A172 (cell line): ENCODE measurements at places on chromosomes 2 and 18. TPM values are rescaled to one million over a fixed set of nuclear protein-coding genes. Genes with fewer than 3 reads are reported as not detected.

The RGPD4 gene
- total RNA-seq = not detected in 2 replicates

The NEU2 gene
- total RNA-seq = not detected in 2 replicates

The ACMSD gene
- total RNA-seq = not detected in 2 replicates

The DSG2 gene
- total RNA-seq = 51.7 and 55.3 TPM in 2 replicates

The LANCL1 gene
- total RNA-seq = 60.2 and 71.0 TPM in 2 replicates

The KYNU gene
- 1.4 and 3.9 TPM in 2 replicates for total RNA-seq

DNA sequence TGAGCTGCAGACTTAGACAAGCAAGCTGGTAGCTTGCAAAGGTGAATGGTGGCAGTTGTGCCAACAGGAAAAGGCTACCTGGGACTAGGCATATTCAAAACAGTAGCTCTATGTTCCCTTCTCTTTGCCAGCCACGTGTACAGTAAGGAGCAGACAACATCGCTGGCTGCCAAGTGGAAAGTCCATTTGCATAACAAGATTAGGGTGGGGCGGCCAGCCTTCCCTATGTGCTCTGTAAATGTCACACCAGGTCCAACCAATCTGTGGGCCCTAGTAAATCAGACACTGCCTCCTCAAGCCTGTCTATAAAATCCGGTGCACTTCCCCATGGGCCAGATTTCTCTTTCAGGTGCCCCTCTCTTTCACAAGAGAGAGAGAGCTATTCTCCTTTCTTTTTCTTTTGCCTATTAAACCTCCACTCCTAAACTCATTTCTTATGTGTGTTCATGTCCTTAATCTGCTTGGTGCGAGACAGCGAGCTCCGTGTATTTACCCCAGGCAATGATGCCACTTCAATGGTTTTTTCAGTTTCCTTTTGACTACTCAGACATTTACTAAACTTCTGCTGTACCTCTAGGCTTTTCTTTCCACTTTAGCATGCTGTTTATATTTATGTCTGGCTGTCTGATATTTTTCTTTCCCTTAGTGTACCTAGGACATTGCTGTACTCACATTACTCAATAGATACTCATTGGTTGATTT is 297.4 kb upstream of the GCFC2 start:
- no peak for DNase-seq

GRCh38 chr2:33129263-33130053 is 182.7 kb downstream of the LTBP1 start:
- DNase-seq = no peak

GRCh38 chr2:224069172-224069571 is 30.1 kb upstream of the SERPINE2 start:
- peak; percentile 34 for DNase-seq

DNA sequence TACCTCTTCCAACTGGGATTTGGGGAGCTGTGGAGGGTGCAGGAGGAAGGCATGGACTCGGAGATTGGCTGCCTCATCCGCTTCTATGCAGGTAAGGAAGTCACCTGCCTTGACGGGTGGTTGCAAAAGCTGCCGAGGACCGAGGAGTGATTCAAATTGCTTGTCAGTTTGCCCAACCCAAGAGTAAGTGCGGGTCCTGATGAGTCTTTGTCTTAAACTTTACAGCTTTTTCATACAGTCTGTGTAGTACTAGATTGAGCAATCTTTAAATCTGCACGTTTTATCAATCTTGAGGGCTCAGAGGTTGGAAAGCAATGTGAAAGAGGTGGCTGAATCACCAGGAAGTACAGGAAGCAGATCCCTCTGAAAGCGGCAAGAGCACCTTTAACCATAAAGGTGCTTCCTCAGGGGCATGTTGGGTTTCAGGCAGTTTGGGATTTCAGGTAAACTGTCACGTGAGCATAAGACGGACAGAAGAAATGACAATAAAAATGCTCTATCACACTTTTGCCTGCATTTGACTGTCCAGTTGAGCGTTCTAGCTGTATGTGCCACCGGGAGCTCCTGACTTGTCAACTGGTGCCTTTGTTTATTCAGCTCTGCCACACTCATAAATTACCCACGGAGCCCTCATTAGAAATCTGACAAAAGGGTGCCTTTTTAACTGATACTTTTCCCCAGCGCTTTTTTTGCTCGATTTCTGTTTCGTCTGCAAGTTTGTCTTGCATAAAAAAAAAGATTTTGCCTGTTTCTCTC is 2.0 kb downstream of the PHLPP1 start:
- peak; percentile 21 for DNase-seq

GRCh38 chr2:66929632-66930338 is 467.3 kb upstream of the ETAA1 start:
- DNase-seq = peak; percentile 46

GRCh38 chr2:128314348-128315121 is 4.1 kb downstream of the HS6ST1 start:
- no peak for DNase-seq

DNA sequence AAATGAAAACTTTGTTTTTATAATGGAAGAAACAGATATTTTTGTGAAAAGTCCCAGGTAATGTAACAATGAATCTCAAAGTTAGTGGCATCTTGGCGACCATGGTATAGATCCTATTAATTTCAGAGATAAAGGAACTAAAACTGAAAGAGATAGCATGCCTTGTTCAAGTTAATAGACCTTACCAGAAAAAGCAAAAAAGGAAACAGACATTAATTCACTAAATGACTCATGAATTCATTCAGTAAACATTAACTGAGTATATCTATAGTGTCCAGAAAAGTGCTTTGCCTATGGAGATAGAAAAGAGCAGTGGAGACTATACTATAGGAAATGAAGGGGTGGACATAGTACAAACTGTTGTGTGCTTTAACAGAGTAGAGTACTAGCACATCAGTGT is 763.3 kb downstream of the TRIB2 start:
- no peak for DNase-seq

DNA sequence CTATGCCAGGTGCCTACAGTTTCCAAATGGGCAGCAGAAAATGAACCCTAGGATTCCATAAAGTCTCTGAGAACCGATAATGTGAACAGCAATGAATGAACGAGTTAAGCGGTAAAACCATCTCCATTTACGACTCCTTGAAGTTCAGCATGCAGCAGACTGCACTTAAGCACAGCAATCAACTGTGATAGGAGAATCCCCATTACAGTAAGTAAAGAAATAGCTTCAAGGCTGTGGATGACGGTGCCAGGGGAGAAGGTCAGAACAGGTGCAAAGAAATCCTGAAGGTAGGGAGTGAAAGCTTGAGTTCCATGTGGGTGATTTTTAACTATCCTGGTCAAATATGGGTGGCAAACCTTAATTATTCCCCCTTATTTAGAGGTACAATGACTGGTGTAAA is 444.4 kb downstream of the NCKAP5 start:
- no peak for DNase-seq

DNA sequence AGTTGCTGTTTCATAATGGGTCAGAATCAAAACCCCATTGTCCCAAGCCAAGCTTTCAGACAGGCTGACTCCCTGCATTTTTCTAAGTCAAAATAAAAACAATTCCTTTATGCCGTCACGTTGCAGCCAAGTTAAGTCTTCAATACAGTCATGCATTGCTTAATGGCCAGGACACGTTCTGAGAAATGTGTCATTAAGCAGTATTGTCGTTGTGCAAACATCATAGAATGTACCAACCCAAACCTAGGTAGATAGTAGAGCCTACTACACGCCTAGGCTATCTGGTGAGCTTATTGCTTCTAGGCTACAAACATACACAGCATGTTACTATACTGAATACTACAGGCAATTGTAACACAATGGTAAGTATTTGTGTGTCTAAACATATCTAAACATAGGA is 160.4 kb upstream of the FOSL2 start:
- DNase-seq = no peak

- DNase-seq = peak; percentile 71
Measured at GRCh38 chr2:181778621-181779201, 98.4 kb upstream of the NEUROD1 start.

DNA sequence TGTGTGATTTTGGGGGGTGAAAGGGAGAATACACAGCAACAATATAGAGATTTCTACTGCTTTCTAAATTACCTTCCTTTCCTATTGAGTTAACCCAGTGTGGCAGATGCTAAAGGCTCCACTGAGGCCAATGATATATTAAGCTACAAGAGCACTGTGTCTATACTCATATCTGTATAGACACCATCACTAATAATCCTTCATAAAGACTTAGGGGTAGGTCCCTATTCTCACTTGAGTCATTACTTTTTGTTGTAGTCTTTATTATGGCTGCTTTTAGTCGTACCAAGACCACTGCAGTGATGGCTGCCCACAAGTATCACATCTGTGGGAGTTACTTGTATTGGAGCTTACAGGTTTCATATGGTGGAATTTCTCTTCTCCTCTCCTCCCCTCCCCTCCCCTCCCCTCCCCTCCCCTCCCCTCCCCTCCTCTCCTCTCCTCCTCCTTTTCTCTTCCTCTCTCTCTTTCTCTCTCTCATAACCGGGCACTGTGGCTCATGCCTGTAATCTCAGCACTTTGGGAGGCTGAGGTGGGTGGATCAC is 637.6 kb downstream of the ADCYAP1 start:
- no peak for DNase-seq

DNA sequence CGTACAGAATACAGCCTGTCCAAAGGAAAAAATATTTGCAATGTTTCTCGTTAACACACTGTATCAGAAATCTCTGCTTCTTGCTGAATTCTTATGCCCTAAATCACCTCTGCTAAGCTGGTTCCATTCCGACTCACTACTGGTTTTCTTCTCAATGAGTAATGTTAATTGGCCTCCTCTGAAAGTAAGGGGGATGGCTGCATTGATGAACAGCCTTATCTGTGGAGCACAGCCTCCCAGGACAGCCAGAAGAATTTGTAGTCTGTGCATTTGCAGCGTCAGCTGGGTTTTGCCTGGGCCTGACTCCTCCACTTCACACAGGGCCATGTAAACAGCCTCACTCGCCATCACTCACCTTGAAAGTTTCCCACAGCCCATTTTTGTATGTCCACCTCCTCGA is 127.7 kb downstream of the RNF152 start:
- peak; percentile 13 for DNase-seq
